Muscle of leg (tissue), 16 donors: ENCODE measurements at places on chromosomes 4 and X. TPM values are rescaled to one million over a fixed set of nuclear protein-coding genes. Genes with fewer than 3 reads are reported as not detected.

- peak; percentile 28 for DNase-seq
These were observed 133.7 kb downstream of the ANK2 start for GRCh38 chr4:113183032-113183605.

DNA sequence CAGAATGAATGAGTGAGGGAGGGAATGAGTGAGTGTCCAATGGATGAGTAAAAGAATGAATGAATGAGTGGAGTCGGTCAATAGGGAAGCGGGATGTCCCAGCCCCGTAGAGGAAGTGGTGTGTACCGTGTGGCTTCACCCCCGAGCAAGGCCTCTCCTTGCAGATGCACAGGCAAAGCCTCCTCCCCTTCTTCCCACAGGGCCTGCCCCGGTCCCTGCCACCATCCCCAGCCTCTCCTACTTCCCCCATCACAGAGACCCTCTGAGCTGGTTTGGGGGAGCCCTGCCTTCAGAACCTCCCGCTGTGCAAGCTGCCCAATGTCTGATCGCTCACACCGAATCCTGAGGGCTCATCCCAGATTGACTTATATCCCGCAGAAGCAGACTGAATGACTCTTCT is 13.6 kb downstream of the HTRA3 start:
- no peak for DNase-seq

- no peak for DNase-seq
These were observed 21.5 kb downstream of the RTL5 start for GRCh38 chrX:72110051-72110875.

DNA sequence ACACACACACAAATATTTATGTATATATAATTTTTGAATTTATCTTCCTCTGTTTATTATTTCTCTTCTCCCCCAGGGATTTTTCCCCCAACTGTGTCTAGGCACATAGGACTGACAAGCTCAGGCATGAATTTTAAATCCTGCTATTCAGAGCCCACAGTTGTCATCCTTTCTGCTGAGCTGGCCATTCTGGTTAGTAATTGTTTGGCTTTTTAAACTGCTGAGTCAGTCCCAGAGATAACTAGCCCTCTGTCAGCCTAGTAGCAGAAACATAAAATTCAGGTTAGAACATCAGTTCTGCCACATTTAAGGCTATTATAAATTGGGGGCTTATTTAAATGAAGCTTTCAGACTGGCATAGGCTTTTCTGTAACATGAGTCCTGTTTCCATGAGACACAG is 151.7 kb upstream of the MAOA start:
- no peak for DNase-seq

- DNase-seq: no peak
These were observed 3.3 kb upstream of the SUPT20HL1 start for GRCh38 chrX:24357106-24357505.

DNA sequence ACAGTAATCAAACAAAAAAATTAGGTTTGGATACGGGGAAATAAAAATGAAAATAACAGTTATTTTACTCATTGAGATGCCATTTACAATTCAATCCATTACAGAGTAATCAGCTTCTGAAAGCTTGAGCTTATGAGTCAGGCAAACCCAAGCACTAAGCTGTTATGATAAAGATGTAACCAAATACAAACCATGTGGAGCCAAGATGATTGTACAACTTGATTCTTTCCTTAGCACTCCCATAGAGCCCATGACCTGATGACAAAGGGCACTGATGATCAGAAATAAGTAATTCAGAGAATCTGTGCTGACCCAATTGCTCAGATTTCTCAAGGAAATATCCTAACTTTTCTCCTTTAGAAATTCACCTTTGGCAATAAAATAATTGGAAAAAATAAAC is 40.5 kb upstream of the PRKG2 start:
- DNase-seq: no peak

DNA sequence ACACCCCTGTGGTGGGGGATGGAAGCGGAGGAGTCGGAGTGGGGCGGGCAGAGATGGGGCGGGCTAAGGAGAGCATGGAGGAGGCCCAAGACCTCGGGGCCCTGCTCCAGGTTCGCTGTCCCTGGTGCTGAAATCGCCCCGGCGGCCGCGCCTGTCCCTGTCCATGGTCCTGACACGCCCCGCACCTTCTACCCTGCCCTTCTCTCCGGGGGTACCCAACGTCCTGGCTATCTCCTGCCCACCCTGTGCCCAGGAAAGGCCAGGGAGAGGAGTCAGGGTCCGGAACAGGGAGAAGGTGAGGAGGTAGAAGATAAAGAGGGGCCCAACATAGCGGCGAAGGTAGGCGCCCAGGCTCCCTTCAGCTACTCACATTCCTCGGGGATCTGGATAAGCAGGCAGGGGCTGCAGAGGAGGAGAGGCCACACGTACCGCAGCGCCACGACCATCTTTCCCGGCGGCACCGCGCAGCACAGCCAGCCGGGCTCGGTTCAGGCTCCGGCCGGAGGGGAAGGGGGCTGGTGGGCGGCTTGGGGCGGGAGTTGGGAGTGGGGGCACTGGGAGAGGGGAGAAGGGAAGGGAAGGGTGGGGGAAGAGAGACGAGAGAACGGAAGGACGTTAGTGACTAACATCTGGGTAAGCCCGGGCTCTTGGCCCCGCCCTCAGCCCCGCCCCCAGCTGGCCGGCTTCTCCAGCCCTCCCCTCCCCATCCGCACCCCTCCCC is 10.4 kb downstream of the L1CAM start:
- peak; percentile 42 for DNase-seq

DNA sequence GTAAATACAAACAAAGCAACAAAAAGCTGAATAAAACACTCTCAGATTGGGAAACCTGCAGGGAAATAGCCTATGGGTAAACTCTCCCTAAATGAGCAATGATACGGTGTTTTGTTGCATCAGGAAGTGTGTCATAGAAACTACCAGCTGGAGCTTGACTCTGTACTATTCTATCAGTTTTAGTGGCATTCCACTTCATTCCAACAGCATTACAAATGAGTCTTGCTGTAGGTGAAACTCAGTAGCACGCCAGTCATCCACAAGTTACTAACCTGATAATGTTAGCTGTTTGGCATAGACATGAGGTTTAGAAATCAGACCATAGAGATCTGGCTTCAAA is 24.9 kb downstream of the FGFBP1 start:
- no peak for DNase-seq

DNA sequence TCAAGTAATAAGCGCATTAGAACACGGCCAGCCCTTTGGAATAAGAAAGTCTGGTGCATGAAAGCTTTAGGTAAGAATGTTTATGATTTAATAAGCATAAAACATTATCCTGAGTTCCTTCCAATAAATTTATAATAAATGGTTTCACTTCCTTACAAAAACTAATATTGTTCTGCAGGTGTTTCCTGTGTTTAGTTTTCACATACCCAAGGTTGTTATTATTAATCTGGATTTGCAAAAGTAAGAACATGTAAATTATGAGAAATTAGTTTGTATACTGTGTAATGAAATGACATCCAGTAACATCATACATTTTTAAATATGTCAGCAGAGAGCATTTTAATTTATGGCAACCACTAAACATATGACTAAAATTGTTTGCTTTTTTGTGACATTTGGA is 72.1 kb downstream of the BANK1 start:
- peak; percentile 0 for DNase-seq

GRCh38 chr4:932713-933070 is 432 bp downstream of the TMEM175 start:
- no peak for DNase-seq

DNA sequence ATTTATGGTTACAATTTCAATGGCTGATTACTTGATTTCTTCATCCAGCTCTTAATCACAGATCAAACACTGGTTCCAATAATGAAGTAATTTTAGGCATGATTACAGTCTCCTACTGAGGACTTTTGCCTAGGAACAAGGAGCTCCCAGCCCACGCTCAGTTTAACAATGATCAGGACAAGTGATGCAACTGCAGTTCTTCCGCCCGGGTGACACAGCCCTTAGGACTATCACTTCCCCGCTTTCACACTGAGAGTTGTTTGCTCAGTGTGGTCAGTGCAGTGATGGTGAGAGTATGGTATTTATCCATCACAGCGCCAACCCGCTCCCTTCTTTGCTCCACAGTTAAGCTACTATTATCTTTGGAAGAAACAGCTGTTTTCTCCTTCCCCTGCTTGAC is 203.2 kb upstream of the MBNL3 start:
- no peak for DNase-seq

GRCh38 chrX:23381099-23382087 is 46.7 kb downstream of the PTCHD1 start:
- DNase-seq: no peak

DNA sequence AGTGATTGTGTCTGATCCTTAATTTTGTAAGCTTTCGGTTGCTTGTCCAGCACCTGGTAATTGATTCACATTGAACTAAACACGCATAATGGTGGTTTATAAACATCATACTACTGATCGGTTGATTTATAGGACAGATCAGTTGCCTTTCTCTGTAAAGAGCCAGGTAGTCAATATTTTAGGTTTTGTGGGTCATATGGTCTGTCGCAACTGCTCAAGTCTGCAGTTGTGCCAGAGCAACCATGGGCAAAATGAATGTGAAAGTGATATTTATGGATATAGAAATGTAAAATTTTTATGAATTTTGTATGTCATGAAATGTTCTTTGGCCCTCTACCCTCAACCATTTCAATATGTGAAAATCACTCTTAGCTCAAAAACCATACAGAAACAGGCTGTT is 8.9 kb downstream of the JADE1 start:
- DNase-seq: no peak

DNA sequence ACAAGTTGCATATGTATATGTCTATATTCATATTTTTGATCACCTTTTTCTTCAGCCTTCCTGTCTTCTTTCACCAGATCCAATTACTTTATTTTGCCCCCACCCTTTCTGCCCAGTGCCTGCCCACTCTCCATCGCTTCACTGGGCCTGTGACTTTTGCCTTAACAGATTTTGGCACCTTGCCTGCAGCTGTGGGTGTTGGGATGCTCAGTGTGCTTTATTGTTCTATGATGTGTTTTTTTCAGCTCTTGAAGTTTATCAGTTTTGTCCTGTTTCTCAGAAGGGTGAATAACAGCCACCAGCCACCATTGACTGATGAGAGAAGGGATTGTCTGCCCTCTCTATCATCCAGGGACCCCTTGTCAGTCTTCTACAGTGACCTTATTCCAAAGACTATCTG is 77.2 kb upstream of the GALNT7 start:
- no peak for DNase-seq

DNA sequence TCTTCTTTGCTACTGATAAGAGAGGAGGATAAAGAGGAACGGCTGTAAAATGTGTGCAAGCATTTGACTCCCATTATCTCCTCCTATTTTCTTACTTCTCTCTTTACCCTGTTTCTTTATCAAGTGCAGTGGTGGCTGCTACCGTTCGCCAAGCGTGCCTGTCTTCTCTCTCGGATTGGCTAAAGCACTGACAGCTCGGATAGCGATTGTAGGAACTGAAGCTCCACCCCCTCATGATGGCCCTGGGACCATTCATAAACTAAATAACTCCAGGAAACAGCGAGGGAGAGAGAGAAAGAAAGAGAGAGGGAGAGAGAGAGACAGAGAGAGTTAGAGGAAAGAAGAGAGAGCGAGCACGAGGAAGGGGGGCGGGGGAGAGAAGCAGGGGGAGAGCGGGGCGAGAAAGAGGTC is 305 bp upstream of the MAB21L2 start:
- peak; percentile 88 for DNase-seq

DNA sequence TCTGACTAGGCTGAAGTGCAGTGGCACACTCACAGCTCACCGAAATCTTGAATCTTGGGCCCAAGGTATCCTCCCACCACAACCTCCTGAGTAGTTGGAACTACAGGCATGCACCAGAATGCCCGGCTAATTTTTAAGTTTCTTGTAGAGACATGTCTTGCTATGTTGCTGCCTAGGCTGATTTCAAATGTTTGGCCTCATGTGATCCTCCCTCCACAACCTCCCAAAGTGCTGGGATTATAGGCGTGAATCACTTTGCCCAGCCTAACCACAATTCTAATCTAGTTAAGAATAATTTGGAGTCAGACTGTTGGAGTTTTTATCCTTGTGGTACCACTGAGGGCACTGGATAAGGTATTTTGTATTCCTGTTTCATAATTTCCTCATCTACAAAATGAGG is 317.5 kb upstream of the AGA start:
- DNase-seq: no peak

GRCh38 chrX:107970073-107970472 is 12.1 kb downstream of the TEX13B start:
- DNase-seq: no peak

Gene VCX2
- not detected for total RNA-seq

Gene FREM3
- 0.13 TPM for total RNA-seq

Gene CLGN
- 1.6 TPM for total RNA-seq

Gene LDOC1
- 6.5 TPM for total RNA-seq

Gene TKTL2
- total RNA-seq: not detected

Gene FGF13
- 66.8 TPM for total RNA-seq
